Cardiac septum (tissue), 1 donor: ENCODE measurements at places on chromosomes 1 and 21.
A peak's percentile ranks its signal among the peaks of the same experiment; 100 is the strongest.

DNA sequence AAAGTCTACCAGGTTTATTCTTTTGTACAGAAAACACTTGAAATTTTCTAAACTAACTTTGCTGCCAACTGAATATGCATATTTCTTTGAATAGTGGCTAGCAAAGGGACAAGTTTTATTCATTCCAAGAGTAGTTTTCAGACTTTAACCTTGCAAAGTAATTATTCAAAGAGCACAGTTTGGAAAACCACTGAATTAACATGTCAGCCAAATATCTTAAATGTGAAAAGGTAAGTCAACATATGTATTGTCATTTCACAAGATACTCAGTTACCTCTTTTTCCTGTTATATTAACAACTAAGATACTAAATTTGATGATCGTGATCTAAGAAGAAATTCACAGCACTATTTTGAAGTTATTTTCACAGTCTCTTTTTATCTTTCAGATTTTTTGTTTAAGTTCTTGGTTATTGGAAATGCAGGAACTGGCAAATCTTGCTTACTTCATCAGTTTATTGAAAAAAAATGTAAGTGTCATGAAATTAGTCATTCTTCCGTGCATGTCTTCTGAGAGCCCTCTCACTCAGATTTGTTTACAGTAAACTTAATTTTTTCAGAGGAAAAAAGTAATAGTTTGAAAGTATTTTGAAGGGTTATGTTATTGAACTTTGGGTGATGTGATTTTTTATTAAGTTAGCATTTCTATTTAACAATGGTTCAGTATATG lies 15.3 kb downstream of the RAB4A start:
- DNase-seq = no peak

DNA sequence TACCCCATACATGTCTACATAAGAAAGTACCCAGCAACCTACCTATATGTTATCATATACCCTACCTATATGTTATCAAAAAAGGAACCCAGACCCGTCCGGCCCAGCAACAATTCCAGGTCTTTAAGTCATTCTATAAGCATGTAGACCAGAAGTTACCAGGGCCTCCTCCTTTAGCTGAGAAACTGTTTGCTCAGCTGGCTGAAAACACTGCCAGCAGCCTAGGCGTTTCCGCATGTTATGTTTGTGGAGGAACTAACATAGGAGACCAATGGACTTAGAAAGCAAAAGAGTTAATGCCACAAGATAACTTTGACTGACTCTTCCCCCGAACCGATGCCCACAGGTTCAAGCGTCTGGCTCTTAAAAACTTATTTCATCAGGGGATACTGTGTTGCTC lies 7.1 kb upstream of the ZNF678 start:
- no peak for DNase-seq

GRCh38 chr1:19366599-19367536 lies 54.7 kb downstream of the SLC66A1 start:
- DNase-seq = no peak

DNA sequence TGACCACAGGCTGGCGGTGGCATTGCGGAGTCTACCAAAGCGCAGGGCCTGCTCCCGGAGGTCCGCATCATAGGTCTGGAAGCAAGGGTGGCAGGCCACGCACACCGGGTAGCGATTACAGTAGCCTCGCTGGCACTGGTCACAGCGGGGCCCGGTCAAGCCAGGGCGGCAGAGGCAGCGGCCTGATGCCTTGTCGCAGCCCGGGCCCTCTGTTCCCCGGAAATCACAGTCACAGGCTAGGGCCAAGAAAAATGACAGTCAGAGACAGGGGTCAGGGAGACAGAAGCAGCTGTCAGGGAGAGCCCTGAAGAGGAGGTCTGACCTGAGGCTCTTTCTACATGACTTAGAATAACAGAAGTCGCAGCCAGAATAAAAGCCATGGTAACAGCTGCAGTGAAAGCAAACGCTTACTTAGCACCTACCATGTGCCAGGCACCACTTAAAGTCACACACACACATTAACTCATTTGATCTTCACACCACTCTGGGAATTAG lies 26.4 kb downstream of the LAMB3 start:
- DNase-seq = no peak

GRCh38 chr1:61782771-61783170 lies 40.5 kb downstream of the PATJ start:
- no peak for DNase-seq

- no peak for DNase-seq
These were observed 131.0 kb downstream of the CTH start for GRCh38 chr1:70542030-70542429.

- no peak for DNase-seq
These were observed 29.3 kb downstream of the NUP133 start for GRCh38 chr1:229478852-229479251.

DNA sequence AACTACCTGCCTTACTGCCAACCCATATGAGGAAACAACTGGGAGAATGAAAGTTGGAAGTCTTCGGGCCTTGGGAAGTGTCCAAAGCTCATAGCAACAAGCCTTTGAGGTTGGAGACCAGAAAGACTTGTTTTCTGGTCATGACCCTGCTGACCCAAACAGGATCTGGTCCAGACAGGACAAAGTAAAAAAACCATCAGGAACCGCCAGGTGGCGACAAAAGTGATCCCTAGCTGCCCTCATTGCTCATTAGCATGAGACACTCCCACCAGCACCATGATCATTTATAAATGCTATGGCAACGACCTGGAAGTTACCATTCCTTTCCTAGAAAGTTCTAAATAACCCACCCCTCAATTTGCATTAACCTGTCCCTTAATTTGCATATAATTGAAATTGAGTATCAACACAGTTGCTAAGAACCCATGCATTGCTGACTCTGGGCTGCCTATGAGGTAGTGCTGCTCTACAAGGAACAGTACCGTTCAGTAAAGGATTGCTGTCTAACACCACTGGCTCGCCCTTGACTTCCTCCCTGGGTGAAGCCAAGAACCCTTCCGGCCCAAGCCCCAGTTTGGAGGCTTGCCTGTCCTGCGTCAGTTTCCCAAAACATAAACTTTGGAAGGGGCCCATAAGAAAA lies 89.0 kb downstream of the URB2 start:
- DNase-seq = no peak

DNA sequence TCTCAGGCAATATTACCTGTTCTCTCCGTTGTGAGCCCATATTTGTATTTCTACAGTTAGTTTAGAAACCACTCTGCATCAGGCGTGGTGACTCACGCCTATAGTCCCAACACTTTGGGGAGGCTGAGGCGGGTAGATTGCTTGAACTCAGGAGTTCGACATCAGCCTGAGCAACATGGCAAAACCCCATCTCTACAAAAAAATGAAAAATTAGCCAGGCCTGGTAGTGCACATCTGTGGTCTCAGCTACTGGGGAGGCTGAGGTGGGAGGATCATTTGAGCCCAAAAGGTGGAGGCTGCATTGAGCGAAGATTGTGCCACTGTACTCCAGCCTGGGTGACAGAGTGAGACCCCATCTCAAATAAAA lies 19.7 kb upstream of the ID3 start:
- DNase-seq = no peak

DNA sequence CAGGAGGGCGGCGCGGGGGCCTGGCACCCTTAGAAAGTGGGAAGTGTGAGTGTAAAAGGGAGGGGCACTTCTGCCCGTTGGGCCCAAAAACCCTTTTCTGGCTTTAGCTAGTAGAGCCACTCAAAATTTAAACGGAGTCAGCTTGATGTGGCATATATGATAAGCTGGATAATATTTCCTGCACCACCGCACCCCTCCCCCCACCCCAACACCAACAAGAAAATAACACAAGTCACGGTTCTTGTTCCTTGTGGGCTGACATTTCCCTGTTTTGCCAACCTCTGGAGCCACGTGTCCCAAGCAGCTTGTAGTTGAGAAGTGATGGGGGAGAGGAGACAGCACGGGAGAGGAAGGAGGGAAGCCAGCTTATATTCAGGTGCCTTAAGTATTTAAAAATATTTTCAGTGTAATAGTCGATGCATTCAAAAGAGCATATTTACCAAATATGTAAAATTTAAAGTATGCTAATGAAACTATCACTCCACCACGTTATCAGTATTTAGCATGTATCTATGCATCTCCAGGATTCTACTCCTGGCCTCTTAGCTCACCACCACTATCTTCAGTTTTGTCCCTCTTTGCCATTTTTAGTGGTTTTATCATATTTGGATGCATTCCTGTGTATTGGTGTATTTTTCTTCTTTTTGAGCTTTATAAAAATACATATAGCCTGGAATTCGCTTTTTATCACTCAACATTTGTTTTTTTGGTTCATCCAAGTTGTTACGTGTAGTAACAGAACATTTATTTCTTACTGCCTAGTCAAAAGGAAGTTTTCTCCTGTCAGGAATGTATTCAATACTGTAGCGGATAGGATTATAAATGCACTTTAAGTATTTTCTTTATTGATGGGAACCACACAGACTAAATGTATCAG lies 773 bp upstream of the DDX59 start:
- no peak for DNase-seq

DNA sequence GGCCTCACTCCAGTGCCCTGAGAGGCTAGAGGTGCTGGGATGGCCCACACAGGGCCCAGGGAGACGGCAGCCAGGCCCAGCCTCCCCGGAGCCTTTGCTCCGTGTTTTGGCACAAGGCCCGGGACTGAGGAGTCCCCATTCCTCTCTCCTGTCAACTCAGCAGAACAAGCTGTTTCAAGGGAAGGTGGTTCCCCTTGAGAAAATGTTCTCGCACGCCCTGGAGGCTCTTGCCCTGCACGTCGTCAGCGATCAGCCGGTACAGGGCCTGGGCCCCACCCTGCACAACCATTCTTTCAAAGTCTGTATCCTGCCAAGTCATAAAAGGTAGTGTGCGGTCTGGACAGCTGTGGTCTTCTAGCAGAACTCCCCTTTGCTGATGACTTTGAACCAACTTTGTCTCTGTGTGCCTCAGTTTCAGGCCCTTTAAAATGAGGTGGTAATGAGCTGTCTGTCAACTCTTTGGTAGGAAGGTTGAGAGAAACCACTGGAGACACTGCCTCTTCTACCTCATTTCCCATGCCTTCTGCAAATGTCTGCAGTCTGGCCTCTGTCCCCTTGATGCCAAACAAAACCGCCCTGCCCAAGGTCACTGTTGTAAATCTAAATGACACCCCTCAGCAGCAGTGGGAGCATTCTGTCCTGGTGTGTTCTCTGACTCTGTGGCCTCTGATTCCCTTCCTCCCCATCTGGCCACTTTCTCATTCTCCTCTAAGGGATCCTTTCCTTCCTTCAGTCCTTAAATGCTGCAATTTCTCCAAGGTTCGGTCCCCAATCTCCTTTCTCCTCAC lies 138.6 kb upstream of the JUN start:
- no peak for DNase-seq

DNA sequence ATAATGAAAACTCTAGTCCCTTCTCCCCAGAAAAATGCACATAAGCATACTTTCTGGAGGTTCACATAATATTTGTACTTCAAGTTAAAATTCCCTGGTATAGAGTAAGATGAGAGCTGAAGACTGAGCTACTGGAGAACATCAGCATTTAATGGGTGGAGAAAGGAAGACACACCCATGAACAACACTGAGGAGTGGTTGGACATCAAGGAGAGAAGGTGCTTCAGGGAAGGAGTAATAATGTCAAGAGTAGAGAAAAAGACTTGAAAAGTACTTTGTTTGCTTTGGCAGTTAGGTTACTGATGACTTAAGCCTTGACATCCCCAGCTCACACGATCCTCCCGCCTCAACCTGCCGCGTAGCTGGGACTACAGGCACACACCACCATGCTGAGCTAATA lies 21.9 kb downstream of the PEA15 start:
- no peak for DNase-seq

DNA sequence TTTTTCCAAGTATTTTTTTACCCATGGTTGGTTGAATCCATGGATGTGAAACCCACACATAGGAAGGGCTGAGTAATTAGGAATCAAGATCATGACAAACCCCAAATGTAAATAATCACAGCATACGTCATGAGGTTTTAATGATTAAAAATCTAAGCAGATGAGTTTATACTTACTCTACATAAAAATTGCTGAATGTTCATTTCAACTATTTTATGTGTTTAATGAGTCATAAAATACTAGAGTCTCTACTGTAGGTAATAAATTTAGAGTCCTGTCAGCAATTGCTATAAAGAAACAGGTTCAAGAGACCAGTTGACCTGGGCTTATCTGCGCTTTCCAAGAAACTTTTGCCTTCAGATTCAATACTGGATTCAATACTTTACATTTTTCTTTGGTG lies 18.2 kb downstream of the CTH start:
- DNase-seq = no peak

DNA sequence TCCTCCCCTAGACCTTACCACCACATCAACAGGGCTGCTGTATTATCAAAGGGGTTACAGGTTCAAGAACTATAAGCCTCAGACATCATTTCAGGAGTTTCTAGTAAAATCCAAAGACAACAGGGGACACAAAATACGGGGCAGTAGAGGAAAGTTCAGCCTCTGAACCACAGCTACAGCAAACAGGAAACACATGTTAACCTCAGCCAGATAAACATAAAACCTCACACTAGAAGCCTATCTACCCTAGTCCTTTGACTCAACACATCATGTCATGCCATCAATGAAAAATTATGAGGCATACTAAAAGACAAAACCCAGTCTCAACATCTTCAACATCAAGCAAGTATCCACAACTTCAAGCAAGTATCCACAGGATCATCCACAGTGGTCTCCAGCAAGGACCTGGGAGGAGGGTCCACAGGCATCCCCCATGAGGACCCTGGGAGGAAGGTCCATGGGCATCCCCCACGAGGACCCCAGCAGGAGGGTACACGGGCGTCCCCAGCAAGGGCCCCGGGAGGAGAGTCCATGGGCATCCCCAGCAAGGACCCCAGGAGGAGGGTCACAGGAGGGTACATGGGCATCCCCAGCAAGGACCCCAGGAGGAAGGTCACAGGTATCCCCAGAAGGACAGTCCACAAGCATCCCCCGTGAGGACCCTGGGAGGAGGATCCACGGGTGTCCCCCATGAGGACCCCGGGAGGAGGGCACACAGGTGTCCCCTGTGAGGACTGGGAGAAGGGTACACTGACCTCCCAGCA lies 440.0 kb downstream of the MATN1 start:
- peak; percentile 58 for DNase-seq

DNA sequence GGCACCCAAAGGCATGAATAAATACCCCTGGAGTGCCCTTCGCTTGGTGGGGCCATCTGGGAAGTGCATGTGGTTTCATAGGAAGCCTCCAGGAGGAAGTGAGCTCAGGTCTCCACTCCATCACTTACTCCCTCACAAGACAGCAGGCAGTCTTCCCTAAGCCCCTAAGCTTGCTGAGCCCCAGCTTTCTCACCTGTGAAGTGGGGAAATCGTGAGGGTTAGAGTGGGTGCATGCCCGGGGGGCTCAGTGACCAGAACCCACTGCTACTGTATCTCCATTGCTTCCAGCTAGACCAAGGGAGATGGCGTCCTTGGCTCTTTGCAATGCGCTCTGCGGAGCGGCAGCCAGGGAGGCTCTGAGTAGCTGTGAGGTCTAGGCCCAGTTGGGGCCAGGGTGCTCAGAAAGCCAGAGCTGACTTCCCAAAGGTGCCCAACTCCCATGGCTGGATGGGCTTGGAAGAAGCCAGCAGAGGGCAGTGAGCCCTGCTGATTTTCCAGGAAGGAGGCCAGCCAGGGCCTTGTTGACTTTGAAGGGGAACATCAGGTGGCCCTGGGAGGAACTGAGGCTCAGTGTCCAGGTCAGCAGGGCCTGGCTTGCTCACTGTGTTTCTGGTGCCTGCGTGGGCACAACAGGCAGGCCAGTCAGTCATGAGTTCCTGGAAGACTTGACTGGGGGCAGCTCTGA lies 27.3 kb downstream of the CDCP2 start:
- DNase-seq = no peak

GRCh38 chr1:34695580-34695979 lies 59.3 kb upstream of the GJB5 start:
- DNase-seq = no peak

GRCh38 chr1:116889380-116889779 lies 20.3 kb upstream of the PTGFRN start:
- DNase-seq = no peak
